Muscle of leg (tissue), 16 donors: ENCODE measurements at places on chromosomes 2 and 18. TPM values are rescaled to one million over a fixed set of nuclear protein-coding genes. Genes with fewer than 3 reads are reported as not detected.

The KIDINS220 gene
- polyA plus RNA-seq = 46.8 TPM

The FRZB gene
- polyA plus RNA-seq = 25.9 TPM

The OTOS gene
- not detected for polyA plus RNA-seq

The IL1B gene
- polyA plus RNA-seq = 1.6 TPM

The PKDCC gene
- polyA plus RNA-seq = 152 TPM

The MBD5 gene
- 15.8 TPM for polyA plus RNA-seq

The THSD7B gene
- 0.52 TPM for polyA plus RNA-seq

The SCN3A gene
- 0.26 TPM for polyA plus RNA-seq

The RBBP8 gene
- polyA plus RNA-seq = 13.3 TPM

The ABHD1 gene
- 0.36 TPM for polyA plus RNA-seq

The SDC1 gene
- 13.9 TPM for polyA plus RNA-seq

The INO80C gene
- 17.2 TPM for polyA plus RNA-seq

The ZDBF2 gene
- polyA plus RNA-seq = 8.0 TPM

The TLX2 gene
- polyA plus RNA-seq = not detected

The TUBA3E gene
- polyA plus RNA-seq = not detected

GRCh38 chr18:46299465-46300008 lies 195.4 kb downstream of the HAUS1 start:
- no peak for DNase-seq

DNA sequence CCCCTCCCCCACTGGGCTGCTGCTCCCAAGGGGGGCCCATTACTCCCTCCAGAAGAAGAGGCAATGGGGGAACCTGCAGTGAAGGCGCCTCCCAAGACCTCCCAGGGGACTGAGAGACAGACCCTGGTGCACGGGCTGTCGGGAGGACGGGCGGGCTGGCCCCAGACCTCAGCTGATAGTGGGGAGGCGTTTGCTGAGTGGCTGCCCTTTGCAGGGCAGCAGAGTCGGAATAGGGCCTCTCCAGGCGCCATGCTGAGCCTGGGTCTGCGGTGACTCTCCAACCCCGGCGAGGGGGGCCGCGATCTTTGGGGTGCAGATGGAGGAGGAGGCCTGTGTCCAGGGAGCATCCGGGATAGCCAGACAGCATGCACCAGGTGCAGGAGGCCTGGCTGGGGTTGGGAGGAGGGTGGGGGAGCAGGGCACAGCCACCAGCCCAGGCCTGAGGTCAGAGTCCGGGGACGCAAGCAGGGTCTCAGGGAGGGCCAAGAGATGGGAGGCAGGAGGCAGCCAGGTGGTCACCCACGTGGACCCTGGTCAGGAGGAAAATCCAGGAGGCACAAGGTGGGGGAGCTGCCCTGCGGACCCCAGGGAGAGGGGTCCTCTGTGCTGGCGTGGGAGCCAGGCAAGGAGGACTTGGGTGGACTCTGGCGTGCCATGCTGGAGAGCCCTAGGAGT lies 11.0 kb downstream of the CROCC2 start:
- no peak for DNase-seq

DNA sequence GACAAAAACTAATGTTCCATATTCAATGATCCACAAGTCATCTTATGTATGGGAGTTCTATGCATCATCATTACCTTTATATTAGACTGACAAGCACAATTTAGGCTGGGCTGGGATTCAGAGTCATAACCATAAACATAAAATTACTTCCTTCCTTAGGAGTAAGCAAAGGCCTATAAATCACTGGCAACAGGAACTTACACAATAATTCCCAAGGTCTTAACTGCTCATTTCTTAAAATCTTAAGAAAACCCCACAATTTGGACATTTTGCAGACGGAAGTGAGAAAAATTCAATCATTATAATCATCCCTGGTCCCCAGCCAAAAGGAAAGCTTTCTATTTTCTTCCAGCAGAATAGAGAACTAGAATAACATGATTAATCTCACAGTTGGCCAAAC lies 232.3 kb downstream of the DYM start:
- DNase-seq = peak; percentile 41

DNA sequence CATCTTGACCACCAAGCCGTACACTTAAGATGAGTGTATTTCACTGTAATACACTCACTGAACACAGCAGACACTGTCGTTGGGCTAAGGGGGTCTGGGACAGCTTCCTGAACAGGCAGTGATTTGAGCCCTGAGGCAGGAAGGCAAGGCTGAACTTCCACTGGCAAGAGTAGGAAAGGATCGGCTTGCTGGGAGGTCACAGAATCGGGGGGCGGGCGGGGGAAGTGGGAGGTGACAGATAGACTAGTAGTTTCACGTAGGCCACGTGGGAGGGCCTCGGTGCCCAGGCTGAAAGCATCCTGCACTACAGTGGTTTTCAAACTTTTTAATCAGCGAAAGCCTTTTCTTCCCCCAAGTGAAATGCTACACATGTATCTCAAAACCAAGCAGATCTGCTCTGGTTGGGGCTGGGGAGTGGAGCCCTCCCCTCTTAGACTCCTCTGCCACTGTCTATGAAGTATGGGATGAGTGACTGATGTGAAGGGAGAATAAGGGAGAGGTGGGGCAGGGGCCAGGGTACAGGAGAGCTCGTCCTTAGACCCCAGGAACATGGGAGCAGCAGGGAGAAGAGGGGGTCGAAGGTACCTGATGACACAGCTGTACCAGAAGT lies 8.6 kb downstream of the PARD6G start:
- DNase-seq = no peak

GRCh38 chr18:21053127-21053526 lies 58.5 kb downstream of the ROCK1 start:
- no peak for DNase-seq

- no peak for DNase-seq
Observed at GRCh38 chr2:54909001-54909400, 141.2 kb downstream of the RTN4 start.

- DNase-seq = no peak
Observed at GRCh38 chr2:19264852-19265251, 93.6 kb downstream of the OSR1 start.

DNA sequence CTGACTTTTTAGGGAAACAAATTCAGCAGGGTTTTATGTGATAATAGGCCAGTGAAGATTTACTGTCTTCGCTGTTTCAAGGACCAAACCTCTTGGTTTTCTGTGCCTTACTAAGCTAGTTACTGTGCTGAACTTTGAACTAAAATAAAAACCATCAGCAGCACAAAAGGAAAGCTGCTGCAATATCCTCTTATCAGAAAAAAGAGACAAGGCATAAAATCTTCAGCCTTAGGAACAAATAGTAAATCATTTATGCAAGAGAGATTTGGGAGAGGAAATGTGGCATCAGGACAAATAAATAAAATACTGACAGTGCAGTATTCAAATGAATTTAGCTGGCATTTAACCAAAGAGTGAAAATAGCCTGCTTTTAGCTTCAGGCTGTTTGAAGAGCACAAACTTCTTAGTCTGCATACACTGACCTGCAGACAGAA lies 64.1 kb upstream of the EHBP1 start:
- peak; percentile 57 for DNase-seq

DNA sequence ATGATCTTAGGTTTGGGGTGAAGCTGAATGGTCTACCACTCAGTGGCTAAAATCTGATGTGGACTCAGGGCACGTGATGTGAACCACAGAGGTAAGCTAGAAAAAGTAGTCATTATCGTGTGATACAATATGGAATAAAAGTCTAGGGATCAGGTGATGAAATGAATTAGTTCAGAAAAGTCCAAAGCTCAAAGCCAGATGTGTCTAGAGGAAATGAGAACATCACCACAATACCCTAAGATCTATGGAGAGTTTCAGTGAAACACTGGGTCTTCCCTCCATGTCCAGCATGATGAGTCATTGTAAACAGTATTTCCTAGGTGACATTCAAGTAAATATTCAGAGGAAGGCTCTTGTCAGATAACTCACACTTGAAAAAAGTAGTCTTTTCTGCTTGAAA lies 1257.4 kb upstream of the ZEB2 start:
- DNase-seq = peak; percentile 37

GRCh38 chr2:75528221-75528977 lies 32.3 kb downstream of the EVA1A start:
- no peak for DNase-seq

GRCh38 chr2:159936471-159936870 lies 125.9 kb downstream of the PLA2R1 start:
- DNase-seq = no peak

DNA sequence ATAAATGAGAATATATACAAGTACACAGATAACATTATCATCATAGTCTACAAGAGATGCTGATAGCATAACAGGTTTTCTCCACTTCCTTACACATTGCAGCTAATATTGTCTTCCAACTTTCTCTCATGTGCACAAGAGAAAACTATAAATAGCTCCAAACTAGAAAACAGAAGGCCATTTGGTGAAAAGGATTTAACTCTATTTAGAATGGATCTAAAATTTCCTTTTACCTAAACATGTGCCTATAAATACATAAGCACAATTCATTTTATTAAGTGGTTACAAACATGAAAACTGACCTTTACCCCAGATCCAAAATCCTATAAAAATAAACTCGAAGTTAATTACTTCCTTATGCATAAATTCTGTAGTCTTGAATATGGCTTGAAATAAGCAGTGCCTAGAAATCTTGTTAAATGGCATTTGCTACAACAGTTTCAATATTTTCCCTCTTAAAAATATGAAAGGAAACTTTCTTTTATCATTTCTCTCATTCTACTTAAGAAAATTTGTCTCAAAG lies 41.6 kb downstream of the SLC25A12 start:
- peak; percentile 57 for DNase-seq

- no peak for DNase-seq
Observed at GRCh38 chr18:77093586-77093985, 39.0 kb downstream of the MBP start.

DNA sequence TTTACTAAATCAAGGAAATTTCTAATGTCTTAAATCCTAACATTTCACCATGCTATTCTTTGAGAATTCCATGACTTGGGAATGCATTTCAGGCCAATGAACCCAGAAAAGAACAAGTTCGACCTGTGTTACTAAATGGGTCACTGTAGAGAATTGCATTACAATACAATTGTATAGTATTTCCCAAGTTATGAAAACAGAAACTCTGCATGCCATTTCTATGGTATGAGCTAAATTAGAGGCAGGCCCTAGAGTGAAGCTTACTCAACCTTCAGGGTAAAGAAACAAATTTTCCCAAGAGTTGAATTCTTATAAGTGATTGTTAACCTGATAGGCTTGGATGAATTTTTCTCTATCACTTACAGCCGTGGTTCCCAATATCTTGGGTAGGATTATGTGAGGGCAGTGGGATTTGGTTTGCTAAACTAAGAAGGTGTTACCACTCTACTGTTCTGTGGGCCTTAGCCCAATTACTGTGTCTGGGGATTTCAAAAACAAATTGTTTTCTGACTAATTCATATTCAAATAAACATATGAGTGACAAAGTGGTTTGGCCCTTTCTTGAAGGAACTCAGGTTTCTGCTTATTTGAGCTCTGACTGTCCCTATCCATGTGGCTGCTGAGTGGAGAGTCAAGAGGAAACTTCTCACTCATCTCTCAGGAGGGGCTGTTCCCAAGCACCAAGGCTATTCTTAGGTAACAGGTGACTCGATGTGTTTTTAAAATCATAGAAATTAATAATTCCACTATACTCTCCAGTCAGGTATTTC lies 11.2 kb upstream of the SERPINB7 start:
- no peak for DNase-seq

GRCh38 chr2:241123816-241124536 lies 21.9 kb upstream of the MTERF4 start:
- DNase-seq = no peak

DNA sequence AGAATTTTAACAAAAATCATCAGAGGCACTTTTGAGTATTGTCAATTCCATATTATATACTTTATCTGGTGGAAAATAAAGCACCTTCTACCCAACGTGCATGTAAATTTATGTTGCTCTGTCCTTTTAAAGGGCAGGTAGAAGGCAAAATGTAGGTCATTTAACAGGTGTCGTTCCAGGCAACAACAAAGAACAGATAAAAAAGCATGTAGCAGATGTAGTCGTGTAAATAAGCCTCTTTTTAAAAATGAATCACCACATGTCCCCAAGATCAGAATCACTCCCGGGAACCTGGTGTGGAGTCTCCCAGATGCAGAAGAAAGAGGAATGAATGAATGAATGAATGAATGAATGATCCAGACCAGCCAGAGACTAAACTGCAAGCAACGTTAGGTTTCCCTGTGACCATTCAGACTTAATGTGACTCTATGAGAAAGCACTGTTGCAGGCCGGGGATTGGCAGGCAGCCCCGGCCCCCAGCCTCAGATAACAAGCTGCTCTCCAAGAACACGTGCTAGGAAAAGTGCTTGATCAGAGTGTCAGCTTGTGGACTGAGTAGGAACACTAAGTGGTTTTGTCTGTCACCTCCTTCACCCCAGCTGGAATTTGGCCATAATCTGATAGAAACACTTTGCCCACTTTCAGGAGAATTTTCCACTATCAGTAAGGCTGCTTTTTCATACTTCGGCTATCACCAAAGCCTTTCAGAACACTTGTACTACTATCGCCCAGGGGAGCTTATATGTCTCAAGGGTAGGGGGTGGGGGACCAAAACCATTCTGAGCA lies 100.6 kb downstream of the CDK15 start:
- no peak for DNase-seq

- peak; percentile 95 for DNase-seq
Observed at GRCh38 chr2:201699416-201699815, 972 bp upstream of the MPP4 start.

GRCh38 chr2:157443795-157444640 lies at the start of gene CYTIP:
Gene CYTIP, minus strand, starts transcription at chr2:157444089. Its CDS starts 69 bp downstream, at chr2:157444020.
- DNase-seq = peak; percentile 76

DNA sequence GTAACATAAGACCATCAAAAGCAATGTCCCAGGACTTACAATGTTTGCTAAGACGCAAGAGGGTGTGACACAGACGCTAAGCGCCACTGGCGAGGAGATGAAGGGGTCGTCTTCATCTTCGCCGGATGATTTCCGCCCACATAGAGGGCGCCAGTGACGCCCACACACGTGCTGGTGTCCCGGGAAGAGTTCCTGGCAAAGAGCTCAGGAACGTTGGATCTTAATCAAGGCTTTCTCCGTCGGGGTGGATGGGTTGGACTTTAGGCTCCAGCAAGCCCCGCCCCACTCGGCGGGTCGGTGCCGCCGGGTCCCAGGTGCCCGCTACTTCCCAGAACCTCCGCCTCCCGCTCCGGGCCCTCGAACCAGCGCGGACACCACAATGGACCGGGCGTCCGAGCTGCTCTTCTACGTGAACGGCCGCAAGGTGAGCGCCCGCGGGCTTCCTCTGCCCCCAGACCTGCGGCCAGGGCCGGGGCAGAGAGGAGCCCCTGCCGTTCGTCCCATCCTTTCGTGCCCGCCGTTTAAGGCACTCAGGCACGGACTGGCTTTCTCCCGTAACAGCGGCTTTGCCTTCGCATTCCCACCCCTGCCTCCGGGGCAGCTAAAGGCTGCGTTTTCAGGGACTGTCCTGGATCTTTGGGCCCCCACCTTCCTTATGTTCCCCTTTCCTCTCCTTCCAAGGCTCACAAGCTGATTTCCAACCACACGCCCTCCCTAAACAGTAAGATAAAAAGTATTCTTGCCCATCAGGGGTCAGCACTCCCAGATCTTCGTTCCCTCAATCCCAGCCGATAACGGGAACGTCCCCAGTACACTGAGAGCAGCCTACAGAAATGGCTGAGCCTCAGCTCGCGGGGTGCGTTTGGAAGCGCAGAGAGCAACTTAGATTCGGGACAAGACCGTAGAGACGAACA lies at the start of gene AOX1:
Gene AOX1 (plus strand): TSS at position 285 of the 914 bp plus-strand sequence. CDS start 95 bp downstream, at position 380.
- DNase-seq = peak; percentile 83

- DNase-seq = no peak
Observed at GRCh38 chr2:218878486-218878885, 2.2 kb upstream of the WNT10A start.

GRCh38 chr2:133139847-133140533 lies 428.3 kb downstream of the NCKAP5 start:
- no peak for DNase-seq

- no peak for DNase-seq
Observed at GRCh38 chr2:237075749-237076599, 9.7 kb upstream of the COPS8 start.
